DMS53 (cell line): ENCODE measurements at places on chromosomes 6 and 20.
A peak's percentile ranks its signal among the peaks of the same experiment; 100 is the strongest.

DNA sequence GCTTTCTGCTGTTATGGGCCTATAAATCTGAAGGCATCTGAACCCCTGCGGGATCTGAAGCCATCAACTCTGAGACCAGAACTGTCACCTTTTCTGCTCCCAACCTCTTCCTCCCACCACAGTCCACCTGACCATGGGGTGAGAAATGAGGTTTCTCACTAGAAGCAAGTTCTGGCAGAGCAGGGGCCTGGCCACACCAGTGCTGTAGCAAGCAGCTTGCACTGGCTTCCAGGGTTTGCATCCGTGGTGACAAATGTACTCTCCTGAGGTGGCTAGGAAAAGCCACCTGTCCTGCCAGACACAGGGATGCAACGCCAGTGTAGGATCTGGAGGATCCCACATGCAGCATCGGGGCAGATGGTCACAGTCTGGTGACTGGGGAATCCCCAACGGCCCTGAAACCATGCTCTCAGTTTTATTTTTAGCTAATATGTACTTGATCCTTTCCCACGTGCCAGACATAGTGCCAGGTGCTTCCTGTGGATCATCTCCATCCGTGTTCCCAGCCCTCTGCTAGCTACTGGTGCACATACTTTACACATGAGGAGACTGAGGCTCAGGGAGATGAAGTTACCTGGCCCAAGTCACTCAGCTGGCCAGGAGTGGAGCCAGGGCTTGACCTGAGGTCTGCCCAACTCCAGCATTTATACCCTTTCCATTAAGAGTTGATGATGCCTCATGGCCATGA is 122.1 kb upstream of the SPACA1 start:
- peak; percentile 92 for DNase-seq

- DNase-seq: peak; percentile 84
These were observed 103.2 kb upstream of the BEND6 start for GRCh38 chr6:56851541-56852259.

GRCh38 chr6:149438855-149439254 is 38.8 kb downstream of the SUMO4 start:
- no peak for DNase-seq

DNA sequence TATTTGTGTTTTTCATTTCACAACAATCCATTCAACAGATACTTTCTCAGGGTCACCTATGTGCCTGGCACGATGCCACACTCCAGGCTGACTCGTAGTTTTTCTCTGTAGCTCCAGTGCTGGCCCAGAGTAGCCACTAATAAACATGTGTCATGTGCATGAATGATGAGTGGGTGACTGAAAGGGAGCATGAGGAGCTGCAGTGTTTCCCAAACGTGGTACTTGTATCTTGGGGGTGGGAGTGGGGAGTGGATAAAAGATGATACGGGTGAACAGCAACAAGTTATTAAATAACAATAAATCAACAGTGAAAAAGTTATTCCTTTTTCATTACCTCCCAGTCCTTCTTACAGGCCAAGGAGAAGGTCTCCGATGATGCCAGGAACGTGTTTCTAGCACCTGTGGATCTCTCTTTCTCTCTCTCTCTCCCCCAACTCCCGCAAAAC is 17.1 kb downstream of the SRXN1 start:
- DNase-seq: peak; percentile 32

- no peak for DNase-seq
These were observed 20.1 kb downstream of the CDKAL1 start for GRCh38 chr6:20554326-20554725.

DNA sequence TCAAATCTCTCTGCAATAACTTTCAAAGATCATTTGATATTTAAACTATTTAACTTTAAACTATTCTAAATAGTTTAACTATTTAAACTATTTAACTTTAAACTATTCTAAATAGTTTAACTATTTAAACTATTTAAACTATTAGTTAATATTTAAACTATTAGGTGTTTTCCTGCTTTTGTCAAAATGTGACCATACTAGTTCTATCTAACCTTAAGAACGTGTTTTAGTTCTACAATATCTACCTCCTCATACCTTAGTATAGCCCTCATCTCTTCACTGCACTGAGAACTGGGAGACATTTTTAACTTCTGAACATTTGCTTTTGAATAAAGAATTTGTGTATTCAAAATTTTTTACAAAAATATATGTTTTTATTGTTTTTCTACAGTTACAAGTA is 429.1 kb downstream of the ADGRB3 start:
- no peak for DNase-seq

DNA sequence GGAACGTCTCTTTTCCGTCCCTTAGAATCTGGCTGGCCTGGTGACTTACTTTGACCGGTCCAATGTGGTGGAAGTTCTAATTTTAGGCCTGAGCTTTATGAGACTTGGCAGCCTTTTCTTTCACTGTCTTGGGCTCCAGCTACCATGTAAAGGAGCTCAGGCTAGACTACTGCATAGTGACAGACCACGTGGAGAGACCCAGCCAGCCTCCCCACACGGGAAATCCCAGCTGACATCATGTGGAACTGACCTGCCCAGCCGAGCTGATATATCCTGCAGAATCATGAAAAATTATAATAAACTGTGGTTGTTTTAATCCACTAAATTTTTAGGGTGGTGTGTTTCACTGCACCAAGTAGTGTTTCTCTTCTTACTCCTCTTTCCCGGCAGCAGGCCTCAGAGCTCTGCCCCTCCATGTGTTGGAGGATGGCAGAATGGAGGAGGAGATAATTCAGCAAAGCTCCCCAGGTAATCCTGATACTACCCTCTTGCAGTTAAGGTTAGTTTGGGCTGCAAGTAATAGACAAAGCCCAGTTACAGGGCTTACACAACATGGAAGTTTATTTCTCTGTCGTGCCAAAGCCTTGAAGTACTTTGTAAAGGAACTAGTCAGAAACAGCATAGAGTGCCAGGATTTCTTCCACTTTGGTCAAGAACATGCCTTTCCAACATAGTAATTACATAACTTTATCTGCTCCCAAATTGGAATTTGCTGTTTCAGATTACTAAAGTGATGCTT is 87.5 kb downstream of the SH3BGRL2 start:
- DNase-seq: no peak

- no peak for DNase-seq
These were observed 13.4 kb downstream of the RFPL4B start for GRCh38 chr6:112360498-112360897.

- peak; percentile 52 for DNase-seq
These were observed 166.7 kb downstream of the ESR1 start for GRCh38 chr6:151974061-151974617.

GRCh38 chr6:15058200-15059061 is 187.4 kb upstream of the JARID2 start:
- no peak for DNase-seq

- no peak for DNase-seq
These were observed 26.8 kb downstream of the SLC22A3 start for GRCh38 chr6:160374836-160375560.

- no peak for DNase-seq
These were observed 116.8 kb downstream of the ARHGAP18 start for GRCh38 chr6:129593233-129593564.

DNA sequence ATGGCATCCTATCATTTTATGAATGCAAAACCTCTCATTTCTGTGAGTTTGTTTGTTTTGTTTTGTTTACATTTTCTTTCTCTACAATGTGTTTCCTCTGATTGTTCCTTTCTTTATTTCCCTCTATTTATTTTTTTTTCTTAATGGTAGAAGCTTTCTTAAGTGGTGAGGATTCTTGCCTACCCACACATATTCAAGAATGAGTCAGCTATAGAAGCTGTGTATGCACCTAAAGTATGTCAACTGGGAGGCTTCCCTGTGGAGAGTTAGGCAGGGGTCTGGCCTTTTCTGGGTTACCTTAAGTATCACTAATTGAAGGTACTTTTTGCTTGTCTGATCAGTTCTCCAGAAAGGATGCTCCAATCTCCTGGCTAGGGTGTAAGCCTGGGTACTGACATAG is 354.0 kb downstream of the ESR1 start:
- DNase-seq: peak; percentile 46

DNA sequence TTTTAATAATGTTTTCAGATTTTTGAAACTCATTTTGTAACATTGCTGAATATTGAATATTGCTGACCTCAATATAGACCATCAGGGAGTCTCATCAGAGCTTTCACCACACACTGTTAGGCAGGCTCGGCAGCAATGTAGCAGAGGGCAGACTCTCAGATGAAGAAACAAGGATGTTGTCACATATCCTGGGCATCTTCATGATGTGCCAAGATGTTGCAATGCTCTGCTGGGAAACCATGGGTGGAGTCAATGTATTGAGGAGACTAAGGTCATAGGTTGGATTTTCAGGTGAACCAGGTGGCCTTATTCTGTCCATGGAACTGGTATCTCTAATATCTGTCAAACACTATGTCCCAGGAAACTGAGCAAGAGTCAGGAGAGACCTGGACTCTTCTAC is 27.3 kb downstream of the NR2E1 start:
- DNase-seq: no peak

GRCh38 chr20:31684153-31685015 is 38.3 kb downstream of the BCL2L1 start:
- DNase-seq: peak; percentile 30
